Adrenal gland (tissue), 19 donors: ENCODE measurements at places on chromosomes 7 and 10.
A peak's percentile ranks its signal among the peaks of the same experiment; 100 is the strongest.

GRCh38 chr10:48494073-48494472 is 110.8 kb downstream of the ARHGAP22 start:
- no peak for DNase-seq

DNA sequence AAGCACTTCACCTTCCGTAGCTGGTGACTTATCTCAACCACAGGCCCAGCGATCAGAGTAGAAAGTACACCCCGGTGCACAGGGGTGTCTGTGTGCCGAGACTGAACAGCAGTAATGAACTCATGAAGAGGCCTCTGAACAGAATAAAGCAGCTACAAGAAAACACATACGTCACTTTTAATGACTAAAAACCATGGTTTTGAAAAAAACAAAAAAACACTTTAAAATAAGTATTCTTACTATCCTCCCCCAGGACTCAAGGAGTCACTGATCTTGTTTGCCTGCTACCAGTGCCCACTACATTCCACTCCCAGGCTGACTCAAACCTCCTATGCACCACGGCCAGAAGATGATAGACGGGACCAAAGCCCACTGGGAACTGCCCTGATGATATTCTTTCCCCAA is 53.8 kb downstream of the NCAPG2 start:
- no peak for DNase-seq

DNA sequence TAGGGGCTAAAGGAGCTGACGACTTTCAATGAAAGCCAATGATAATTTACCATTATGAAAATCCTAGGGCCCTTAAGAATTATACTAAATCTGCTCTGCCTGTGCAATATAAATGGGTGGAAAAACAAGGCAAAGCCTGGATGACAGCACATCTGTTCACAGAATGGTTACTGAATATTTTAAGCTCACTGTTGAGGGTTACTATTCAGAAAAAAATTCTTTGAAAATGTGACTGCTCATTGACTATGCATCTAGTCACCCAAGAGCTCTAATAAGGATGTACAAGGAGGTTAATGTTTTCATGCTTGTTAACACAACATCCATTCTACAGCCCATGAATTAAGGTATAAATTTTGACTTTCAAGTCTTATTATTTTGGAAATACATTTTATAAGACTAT is 8.9 kb downstream of the DKK1 start:
- DNase-seq: no peak

DNA sequence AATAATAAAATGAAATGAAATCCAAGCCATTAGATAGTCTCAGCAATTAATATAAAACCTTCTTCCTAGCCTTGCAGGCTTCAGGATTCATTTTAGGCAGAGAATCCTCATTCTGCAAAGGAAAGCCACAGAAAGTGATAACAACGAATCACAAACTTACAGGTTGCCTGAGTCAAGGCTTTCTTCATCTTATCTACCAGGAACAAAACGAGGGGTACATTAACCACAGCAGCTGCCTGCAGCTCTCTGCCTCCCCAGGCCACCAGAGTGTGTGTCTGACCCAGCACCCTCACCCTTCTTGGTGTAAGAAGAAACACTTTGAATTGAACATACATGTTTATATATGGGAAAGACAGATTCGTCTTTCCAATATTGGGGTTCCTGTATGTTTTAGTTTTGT is 12.5 kb upstream of the TNS3 start:
- no peak for DNase-seq

- no peak for DNase-seq
Observed at GRCh38 chr10:101848408-101848807, 4.8 kb upstream of the KCNIP2 start.

- DNase-seq: no peak
Observed at GRCh38 chr10:21369697-21370096, 155.8 kb downstream of the SKIDA1 start.

DNA sequence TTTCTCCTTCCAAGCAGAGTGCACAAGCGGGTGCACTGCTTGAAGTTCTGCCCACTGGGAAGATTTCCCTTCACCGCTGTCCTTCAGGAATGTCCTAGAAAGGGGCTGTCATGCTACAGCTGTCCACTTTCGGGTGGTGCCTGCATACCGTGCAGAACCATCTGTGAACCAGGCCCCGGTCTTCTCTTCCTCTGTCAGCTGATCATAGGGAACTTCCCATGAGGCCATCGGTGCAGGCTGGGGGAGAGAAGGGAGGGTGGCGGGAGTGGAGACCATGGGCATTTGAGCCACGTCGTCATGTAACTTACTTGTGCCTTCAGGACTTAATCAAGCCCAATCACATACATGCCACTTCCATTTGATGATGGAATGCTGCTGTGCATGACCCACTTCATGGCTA is 111.6 kb downstream of the NKX6-2 start:
- no peak for DNase-seq

DNA sequence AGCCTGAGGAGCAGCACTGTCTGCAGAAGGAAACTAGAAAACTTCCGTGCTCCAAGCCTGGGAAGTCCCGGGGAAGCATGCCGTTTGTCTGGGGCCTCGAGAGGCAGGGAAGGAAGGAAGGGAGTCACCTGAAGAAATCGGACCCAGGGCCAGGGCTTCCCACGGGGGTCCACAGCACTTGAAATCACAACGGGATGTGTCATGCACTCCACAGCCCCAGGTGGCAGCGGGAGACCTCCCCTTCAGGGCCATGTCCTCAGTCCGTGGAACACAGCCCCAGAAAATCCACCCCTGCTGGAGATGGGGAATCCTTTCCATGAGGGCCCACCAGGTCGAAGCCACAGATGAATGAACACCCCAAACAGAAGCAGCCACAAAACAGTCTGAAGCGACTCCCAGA is 239.5 kb downstream of the MGMT start:
- no peak for DNase-seq

DNA sequence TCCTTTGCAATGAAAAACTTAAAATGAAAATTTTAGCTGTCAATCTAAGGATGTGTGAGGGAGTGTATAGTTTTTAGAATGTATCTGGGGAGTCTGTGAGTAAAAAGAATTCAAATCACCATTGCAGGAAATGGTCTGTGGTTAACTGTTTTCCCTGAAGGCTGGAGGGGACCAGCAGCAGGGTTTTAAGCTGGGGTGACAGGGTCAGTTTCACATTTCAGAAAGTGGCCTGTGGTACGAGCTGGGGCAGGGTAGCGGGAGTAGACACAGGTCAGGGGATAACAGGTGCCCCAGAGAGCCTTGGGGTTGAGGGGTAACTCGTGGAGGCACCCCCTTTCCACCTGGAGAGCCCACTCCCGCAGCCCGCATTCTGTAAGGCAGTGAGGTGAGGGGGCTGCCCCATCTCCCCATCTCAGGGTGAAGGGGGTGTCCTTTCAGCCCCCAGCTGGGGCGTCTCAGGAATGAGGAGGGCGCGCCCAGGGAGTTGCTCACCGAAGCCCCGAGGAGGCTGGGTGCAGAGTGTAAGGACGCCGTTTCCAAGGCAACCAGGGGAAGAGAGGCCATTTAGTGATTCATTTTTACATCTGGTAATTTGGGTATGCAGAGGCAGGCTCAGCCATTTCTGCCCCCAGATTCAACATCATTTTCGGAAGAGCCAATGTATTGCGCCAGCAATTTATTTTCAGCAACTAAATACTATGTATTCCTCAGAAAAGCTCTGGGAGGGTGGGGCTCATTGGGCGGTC is 168.9 kb downstream of the SLIT1 start:
- no peak for DNase-seq

- no peak for DNase-seq
Observed at GRCh38 chr7:17598846-17599245, 300.4 kb downstream of the AHR start.

DNA sequence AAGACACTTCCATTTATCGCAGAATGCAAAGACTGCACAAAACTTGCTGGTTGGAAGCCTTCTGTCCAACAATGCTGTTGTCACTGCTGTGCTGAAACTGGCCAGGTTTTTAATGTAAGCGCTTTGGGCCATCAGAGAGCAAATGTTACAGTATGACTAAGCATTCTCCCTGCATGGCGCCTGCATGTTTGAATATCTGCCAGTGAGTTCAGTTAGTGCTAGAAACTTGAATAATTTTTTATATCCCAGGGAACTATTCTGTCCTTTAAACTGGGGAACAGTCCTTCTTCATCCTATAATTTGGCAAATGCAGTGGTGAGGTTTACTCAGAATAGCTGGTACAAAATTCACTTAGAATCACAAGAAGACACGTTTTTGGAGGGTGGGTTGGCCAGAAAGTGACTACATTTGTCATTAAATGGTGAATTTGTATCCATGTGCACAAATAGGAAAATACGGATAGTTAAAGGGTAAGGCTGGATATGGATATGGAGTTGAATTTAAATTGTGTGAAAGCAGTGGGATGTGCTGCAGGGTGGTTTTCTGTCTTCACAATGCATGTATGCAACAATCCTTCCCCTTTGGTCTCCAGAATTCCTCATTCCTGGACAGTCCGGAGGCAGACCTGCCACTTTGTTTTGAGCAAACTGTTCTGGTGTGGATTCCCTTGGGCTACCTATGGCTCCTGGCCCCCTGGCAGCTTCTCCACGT is 1.7 kb downstream of the ABCC2 start:
- peak; percentile 17 for DNase-seq

DNA sequence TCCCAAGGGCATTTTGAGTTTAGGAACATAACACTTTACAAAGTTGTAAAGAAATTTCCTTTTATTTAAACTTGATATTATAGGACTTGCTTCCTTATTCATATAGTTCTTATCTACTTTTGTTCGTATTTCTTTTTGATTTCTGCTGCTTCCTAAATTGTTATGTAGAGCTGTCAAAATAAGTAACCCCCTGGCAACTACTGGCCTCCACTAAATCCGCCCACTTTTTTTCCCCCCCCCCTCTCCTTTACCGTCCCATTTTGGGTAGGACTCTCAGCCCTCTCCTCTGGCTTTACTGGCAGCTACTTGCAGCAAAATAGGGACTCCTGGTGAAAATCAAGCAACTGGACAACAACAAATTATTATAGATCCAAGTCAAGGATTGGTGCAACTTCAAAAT is 1.1 kb downstream of the SP4 start:
- no peak for DNase-seq

- no peak for DNase-seq
Observed at GRCh38 chr7:25559581-25560367, 331.5 kb upstream of the NPVF start.

GRCh38 chr10:43706166-43706565 is 57.5 kb upstream of the ZNF32 start:
- DNase-seq: no peak

DNA sequence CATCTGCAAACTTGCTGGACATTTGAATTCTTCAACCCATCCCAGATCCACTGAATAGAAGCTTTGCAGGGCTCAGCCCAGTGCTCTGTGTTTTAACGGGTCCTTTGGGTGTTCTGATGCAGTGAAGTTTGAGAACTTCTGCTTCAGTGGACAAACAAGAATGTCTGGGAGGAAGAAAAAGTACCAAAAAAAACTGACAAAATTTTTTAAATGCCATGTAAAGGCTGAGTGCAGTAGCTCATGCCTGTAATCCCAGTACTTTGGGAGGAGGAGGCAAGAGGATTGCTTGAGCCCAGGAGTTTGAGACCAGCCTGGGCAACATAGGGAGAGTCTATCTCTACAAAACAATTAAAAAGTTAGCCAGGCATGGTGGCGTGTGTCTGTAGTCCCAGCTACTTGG is 51.8 kb upstream of the FRMD4A start:
- no peak for DNase-seq

DNA sequence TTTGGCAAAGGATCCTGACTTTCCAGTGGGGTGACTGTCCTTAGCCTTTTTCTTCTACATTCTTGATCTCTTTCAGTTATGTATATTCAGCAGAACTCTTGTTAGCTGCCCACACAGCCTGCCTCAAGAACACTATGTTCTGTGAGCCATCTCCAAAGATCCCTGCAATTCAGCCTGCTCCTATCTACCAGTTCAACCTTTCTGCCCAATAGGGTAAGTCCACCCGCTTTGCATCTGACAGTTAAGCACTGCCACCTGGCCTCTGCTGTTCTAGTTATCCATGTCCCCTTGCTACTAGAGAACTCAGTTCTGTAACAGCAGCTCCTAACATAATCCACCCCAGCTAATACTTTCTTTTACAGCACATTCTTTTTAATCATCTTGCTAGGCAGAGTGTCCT is 13.5 kb downstream of the OR9A2 start:
- no peak for DNase-seq

- DNase-seq: no peak
Observed at GRCh38 chr10:73407495-73407894, 6.4 kb downstream of the ANXA7 start.

GRCh38 chr7:156654511-156655234 is 14.1 kb downstream of the RNF32 start:
- DNase-seq: no peak

DNA sequence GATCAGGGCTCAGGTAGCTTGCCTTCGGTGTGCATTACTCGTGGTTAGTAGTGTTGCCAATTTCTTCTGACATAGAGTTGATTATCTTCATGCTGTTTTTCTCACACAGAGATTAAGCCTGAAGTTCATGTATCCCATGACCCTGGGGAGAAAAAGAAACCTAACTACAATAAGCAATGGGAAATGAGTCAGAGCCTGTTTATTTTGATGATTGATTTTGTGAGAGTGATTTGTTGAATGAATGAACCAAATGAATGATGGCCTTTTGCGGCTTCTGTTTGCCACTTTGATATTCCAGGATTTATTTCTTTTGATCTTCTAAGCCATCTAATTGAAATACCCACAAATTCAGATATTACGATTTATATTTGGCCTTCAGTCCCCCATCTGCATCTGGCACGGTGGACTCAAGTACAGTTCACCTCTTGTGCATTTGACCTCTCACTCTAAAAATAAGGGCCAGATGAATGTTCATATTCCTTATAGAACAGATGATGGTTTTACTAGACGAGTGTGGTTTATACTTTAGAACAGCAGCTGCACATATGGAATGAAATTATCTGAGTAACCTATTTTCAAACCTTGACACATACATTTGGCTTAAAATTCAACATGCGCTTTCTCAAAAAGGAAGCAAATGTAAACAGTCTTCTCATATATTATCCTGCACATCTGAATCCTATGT is 110.7 kb downstream of the PLCE1 start:
- no peak for DNase-seq

GRCh38 chr10:24694086-24694485 is 29.6 kb downstream of the ARHGAP21 start:
- no peak for DNase-seq

GRCh38 chr7:40674316-40674715 is 539.5 kb downstream of the SUGCT start:
- no peak for DNase-seq

GRCh38 chr7:135774284-135774683 is 25.7 kb upstream of the FAM180A start:
- DNase-seq: no peak

DNA sequence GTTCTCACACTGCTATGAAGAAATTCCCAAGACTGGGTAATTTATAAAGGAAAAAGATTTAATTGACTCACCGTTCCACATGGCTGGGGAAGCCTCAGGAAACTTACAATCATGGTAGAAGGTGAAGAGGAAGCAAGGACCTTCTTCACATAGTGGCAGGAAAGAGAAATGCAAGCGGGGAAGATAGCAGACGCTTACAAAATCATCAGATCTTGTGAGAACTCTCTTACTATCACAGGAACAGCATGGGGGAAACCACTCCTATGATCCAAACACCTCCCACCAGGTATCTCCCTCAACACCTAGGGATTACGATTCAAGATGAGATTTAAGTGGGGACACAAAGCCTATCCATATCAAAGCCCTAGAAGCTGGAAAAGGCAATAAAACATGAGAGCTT is 130.8 kb downstream of the MDFIC start:
- no peak for DNase-seq

- DNase-seq: no peak
Observed at GRCh38 chr10:2619472-2619871, 447.9 kb upstream of the PFKP start.

GRCh38 chr7:115417662-115418061 is 495.8 kb downstream of the MDFIC start:
- no peak for DNase-seq

- no peak for DNase-seq
Observed at GRCh38 chr10:15518250-15518649, 147.2 kb upstream of the FAM171A1 start.

GRCh38 chr7:125561006-125561405 is 631.4 kb upstream of the POT1 start:
- no peak for DNase-seq
